ENCODE measurements at places on chromosomes 5 and 9.

DNA sequence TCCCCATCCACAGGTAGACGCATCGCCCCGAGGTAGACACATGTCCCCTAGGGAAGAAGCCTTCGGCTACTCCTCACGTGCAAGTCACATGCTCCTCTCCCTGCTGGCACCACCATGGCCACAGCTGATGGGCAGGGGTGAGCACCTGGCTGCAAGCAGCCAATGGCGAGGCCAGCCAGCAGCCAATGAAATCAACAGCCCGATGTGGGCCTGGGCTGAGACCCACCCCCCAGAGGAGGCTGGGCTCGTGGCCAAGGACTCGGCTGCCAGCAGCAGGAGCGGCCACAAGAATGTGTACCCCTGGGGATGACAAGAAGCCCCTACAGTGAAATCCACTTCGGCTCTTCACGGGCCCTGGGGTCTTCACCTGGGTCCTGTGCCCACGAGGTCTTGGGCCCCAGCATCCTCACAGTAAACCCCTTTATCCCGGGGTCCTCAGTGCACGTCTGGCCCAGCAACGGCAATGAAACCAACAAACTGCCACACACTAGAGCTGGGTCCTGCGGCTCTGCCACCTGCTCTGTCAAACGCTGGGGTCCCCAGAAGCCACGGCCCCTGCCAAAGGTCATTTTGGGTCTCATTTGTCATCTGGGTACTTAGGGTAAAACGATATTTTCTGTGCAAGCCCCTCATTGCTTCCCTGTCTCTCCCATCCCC is 22.1 kb upstream of the PTGES start:
- DNase-seq: no peak

- no peak for DNase-seq
These were observed 82.1 kb downstream of the FBN2 start for GRCh38 chr5:128455841-128456361.

GRCh38 chr5:148633067-148633377 is 21.3 kb downstream of the HTR4 start:
- no peak for DNase-seq

DNA sequence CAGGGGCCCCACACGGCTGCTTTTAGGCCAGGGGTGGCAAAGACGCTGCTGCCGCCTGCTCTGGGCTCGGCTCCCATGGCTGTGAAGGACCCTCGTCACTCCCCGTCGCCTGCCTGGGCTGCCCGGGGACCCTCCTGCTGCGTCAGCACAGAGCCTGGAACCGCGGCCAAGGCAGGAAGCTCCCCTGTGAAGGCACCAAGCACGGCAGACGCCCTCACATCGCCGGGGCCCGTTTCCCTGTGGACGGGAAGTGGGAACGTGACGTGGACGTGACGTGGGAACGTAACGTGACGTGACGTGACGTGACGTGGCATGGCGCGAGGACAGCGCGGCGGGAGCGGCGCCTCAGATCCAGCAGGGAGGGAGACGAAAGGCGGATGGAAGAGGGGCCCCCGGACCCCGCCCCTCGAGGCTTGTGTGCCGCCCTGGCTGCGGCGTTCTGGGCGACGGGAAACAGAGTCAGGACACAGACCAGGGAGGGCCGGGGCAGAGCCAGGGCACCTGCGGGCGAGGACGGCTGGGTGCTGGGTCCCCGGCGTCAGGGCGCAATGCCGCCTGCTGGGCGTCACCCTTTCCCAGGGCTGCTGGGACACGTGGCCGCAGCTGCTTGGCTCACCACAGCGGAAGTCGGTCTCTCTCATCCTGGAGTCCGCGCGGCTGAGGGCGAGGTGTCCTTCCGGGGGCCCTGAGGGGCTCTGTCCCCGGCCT is 53.1 kb downstream of the MRPL36 start:
- DNase-seq: no peak

- DNase-seq: no peak
These were observed 1.2 kb downstream of the PTBP3 start for GRCh38 chr9:112332214-112332613.

DNA sequence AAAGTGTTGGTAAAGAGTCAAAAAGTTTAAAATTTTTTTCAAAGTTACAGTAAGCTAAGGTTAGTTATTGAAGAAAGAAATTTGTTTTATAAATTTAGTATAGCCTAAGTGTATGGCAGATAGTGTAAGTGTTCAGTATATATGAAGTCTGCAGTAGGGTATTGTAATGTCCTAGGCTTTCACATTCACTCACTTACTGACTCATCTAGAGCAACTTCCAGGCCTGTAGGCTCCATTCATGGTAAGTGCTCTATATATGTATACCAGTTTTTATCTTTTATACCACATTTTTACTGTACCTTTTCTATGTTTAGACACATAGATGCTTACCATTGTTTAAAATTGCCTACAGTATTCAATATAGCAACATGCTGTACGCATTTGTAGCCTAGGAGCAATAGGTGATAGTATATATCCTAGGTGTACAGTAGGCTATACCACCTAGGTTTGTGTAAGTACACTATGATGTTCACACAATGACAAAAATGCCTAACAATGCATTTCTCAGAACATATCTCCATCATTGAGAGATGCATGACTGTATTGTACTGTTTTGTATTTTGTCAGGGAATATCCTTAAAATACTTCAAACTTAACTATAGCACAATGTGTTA is 38.5 kb downstream of the CYSTM1 start:
- DNase-seq: no peak

GRCh38 chr5:134511796-134512660 is 13.4 kb upstream of the JADE2 start:
- DNase-seq: no peak

GRCh38 chr5:111854186-111854585 is 97.2 kb upstream of the NREP start:
- DNase-seq: no peak

DNA sequence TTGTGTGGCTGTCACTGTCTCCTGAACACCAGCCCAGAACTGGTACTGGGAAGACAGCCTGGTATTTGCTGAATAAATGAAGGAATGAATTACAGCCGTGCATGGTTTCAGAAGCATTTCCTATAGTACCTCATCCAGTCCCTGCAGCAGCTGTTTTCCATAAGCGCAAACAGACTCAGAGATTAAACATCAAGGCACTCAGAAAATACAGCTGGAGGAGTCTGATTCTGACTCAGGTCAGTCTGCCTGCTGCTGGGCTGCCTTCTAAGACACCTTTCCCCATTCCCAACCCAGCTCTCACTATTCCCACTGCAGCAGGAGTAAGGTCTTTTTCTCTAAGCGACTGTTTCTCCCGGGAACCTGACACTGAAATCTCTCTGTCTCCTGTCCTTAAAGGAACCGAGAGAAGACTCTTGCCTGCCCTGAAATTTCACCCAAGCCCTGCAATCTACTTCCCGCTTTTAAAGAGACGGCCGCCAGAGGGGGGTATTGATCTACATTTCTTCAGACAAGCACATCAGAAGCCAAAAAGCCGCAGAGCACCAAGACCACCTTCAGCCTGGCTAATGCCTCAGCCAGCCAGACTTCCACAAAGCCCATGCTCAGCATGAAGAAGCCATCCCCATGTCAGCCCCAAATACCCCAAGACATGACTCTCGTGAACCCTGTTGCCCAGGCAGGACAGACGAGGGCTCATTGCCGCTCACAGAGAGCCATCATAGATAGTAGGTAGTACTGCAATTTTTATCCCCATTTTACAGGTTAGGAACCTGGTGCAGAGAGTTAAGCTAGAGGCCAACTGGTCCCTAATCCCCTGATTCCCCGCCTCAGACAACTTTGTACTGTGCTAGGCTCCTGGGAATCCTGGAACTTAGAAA is 5.4 kb upstream of the FOXI1 start:
- DNase-seq: no peak

GRCh38 chr9:135440620-135441019 is 39.0 kb upstream of the PPP1R26 start:
- DNase-seq: no peak

GRCh38 chr5:33558489-33558888 is 117.7 kb downstream of the TARS1 start:
- no peak for DNase-seq

DNA sequence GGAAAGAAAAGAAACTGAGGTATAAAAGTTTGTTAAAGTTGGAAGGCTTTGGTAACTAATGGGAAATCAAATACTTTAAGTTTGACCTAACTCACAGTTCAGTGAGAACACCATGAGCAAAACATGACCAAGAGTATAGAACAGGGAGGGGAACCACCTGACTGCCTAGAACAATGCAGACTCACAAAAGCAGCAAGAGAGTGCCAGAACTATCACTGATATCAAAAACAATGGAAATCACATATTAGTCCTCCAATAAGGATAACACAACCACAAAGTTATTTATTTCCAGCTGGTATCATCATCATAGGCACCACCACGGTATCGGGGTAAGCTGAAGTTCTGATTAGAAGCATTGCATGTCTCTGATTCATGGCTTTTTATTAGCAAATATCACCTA is 77.5 kb downstream of the TRPM6 start:
- no peak for DNase-seq

GRCh38 chr9:84146893-84147710 is 166.5 kb downstream of the RMI1 start:
- no peak for DNase-seq

GRCh38 chr9:134391319-134392231 is 65.3 kb downstream of the RXRA start:
- no peak for DNase-seq

GRCh38 chr5:119243888-119244287 is 111.9 kb upstream of the TNFAIP8 start:
- no peak for DNase-seq

GRCh38 chr5:155982354-155982753 is 344.6 kb upstream of the SGCD start:
- DNase-seq: no peak

DNA sequence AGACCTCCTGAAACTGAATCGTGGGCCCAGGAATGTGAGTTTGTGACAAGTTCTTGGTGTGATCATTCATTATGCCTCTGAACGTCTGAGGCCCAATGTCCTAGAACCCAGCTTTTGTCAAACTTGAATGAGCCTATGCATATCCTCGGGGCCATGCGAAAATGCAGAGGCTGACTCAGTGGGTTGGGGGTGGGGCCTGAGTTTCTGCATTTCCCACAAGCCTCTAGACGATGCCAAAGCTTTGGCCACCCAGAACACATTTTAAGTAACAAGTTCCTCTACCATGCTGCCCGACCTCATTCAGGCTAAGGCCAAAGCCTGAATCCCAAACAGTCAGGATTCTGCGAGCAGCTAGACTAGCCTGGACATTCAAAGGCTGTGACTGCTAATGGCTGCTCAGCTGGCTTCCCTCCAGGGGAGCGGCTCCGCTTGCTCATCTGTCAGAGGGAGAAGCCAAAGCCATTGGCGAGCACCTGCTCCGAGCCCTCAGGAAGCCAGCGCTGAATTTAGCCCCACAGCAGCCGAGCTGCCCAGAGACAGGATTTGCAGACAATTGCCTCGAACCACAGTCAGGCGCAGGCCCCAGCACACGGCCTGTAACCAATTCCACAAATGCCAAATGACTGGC is 177.5 kb downstream of the ZDHHC21 start:
- no peak for DNase-seq

- no peak for DNase-seq
These were observed 356.9 kb upstream of the WWC1 start for GRCh38 chr5:167934551-167934971.

DNA sequence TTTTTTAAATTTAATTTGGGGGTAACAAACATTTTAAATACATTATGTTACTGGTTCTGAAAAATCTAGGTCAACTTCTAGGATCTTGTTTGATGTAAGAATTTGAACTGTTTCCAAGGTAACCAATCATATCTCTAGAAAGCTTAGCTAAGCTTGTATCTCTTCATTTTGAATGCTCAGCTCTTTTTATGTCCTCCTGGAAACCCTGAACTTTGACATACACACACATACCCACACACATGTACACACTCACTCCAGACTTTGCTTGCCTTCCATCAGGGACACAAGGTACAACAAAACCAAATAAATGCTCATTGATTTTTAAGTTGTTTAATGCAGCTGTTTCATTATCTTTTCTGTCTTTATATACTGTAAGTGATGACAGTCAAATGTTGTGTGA is 178.5 kb downstream of the RAB3C start:
- DNase-seq: no peak

DNA sequence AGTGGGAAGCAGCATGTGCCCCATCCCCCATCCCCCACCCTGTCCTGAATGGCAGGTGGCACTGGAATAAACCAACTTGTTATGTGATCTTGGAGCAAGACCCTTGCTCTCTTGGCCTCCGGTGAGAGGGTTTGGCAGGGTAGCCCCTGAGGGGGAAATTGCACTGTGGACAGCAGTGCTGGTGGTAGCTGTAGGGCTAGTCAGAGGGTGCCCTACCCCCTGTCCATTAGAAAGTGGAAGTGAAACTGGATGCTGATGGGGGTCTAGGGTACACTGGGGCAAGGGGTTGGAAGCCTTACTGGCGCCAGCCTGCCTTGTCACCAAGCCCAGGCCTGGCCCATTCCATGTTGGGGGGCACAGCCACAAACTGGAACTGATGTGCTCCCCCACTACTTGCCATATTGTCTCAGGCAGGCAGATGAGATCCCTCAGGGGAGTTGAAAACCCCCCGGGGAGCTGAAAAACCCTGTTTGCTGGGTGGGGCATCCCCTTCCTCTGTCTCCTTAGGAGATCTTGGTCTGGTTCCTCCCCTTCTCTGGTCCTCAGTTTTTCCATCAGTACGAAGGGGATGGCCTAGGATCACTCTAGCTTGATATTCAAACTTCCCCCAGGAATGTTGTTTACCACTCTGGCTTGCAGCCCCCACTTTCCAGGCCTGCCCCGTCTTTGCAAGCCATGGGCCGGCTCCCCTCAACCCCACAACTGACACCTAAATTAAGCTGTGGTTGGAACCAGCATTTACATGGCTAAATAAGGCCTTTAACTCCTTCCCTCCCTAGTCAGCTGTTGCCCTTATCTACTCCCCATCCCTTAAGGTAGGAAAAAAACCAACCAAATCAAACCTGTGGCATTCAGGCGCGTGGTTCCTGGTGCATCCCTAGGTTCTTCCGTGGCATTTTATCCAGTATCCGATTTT is 14.4 kb upstream of the SYNPO start:
- DNase-seq: no peak

GRCh38 chr5:12250454-12250853 is 346.2 kb upstream of the CTNND2 start:
- no peak for DNase-seq

GRCh38 chr9:129596541-129597331 is 24.2 kb downstream of the C9orf50 start:
- no peak for DNase-seq

- DNase-seq: no peak
These were observed 54.2 kb downstream of the NAA35 start for GRCh38 chr9:85995097-85995496.

- no peak for DNase-seq
These were observed 8.4 kb upstream of the DMRT3 start for GRCh38 chr9:967903-968641.

GRCh38 chr9:26523577-26523976 is 369.0 kb downstream of the CAAP1 start:
- DNase-seq: no peak

DNA sequence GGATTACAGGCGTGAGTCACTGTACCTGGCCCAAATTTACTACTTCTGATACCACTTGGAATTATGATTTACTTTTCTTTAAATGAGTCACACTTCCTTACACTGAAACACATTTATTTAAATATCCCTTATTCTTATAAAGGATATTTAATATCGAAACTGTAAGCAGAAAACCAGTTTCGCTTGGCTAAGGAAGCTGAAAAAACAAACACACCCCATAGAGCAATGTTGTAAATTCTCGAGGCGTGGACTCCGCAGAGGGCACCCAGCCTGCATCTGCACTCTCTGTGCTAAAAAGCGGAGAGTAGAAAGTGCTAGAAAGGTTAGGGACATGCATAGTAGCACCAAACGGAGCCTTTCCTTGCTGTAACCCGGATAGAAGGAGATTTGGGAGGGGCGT is 86.5 kb downstream of the HMCN2 start:
- no peak for DNase-seq

- DNase-seq: no peak
These were observed 30.2 kb downstream of the LRRC70 start for GRCh38 chr5:62608529-62609511.

GRCh38 chr9:89825669-89826068 is 220.9 kb downstream of the GADD45G start:
- DNase-seq: no peak
